ENCODE measurements at places on chromosomes 12 and 14.

- peak; percentile 27 for DNase-seq
These were observed 35.7 kb upstream of the TMEM263 start for GRCh38 chr12:106919910-106920544.

GRCh38 chr12:92216092-92216491, 70.4 kb upstream of the BTG1 start:
- DNase-seq = no peak

DNA sequence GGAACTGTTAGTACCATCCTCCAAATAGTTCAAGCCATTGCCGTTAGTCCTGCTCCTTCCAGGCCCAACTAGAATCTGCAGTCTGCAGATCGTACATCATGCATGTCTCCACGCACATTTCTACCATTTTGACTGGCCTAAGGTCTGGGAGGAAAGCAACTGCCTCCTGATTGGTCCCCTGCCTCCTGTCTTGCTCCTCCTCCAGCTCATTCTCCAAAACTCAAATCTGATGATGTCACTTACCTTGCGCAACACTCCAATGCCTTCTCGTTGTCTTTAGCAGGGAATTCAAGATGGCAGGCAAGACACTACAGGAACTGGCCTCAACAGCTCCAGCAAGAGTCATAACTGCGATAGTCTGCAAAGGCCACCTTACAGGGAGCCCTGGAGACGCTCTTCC, 9.7 kb upstream of the HCAR1 start:
- DNase-seq = no peak

DNA sequence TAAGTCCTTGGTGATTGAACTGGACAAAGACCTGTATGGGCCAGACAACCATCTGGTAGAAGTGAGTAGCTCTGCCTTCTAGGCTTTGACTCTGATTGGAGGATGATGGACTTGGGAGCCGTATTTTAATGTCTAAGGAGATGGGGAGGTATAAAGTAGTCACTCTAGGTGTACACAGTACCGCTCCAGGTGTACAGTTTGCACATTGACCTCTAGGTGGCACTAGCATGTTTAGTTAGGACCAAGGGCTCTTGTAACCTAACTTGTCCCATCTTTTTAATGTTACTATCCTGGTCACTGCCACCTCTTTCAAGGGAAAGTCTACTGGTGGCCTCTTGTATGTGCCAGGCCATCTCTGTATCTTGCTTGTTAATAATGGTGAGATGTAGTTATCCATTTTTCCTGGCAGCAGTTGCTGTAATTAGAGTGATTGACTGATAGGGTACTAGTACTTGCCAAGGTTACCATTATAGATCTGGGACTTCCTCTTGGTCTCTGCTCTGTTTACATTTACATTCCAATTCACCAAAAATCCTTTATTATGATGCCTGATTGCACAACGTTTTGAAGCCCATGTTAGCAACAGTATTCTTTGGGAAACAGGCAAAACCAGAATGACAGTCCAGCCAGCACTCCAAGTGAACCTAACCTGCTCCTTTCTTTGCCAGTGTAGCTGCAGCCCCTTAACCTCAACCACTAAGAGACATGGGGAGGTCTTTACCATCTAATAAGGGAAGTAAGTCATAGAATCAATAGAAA, 3.6 kb downstream of the SMARCD1 start:
- no peak for DNase-seq

- DNase-seq = no peak
These were observed 157.0 kb upstream of the RBM19 start for GRCh38 chr12:114123108-114123507.

- DNase-seq = no peak
These were observed 97.7 kb upstream of the IFNG-AS1 start for GRCh38 chr12:67891596-67891995.

Measured in stimulated activated CD4-positive, alpha-beta T cell treated with anti-CD3 and anti-CD28 coated beads, TNF-alpha, amount 100 ng/mL, for 48 hours (primary cell).